Activated CD4-positive, alpha-beta T cell treated with anti-CD3 and anti-CD28 coated beads, Interleukin-10, Interleukin-2, amounts not matched to agents 100 ng/mL and 50 ng/mL, durations not matched to agents 16 hours and 8 hours (primary cell): ENCODE measurements at places on chromosomes 3 and 15.
A peak's percentile ranks its signal among the peaks of the same experiment; 100 is the strongest.

DNA sequence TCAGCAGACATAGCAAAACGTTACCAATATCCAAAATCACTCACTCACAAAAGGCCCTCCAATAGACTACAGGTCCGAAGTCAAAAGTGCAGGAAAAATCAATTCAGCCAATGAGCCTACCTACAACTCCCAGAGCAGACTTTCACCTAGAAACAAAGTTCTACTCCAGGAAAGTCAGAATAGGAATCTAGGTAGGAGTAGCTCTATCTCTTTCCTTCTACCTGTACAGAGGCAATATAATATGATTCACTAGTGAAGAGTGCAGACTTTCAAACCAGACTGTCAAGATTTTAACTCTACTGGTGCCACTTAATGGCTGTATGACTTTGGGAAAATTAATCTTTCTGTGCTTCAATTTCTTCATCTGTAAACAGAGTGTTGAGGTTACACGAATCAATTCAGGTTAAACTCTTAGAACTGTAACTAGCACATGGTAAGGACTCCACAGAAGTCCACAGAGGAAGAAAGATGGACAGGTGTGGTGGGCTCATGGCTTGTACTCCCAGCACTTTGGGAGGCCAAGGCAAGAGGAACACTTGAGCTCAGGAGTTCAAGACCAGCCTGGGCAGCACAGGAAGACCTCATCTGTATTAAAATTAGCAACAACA lies 9.4 kb downstream of the DCUN1D1 start:
- DNase-seq, result no peak

DNA sequence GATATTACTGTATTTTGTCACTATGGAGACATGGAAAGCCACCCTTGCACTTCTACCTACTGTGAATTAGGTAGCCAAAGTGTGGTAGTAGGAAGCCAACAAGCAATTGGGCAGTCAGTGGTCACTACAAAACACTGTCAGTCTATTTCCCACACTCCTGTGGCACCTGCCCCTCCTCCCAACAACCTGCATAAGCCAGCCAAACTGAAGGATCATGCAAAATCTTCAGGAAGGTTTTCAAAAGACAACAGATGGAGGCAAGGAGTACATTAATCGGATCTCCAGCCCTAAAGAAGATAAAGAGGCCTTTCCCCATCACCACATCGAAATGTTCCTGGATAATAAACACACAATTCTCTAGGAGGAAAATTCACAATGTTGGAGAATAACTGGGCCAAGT lies 11.9 kb downstream of the POMGNT2 start:
- DNase-seq, result no peak

DNA sequence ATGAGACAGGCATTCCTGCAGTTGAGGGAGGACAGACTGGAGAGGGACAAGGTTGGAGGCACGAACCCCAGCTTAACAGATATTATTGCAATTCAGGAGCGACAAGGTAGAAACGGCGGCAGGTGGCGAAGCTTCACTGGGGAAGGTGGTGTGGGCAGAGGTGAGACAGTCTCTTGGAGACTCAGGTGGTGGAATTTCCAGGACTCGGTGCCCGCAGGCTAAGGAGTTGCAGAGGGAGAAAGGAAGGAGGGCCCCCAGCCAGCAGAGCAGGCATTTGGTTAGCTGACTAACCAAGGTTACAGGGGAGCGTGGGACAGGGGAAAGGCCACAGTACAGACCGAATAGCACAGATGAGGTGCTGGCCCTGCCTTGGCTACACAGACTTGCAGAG lies 3.0 kb downstream of the FAM174B start:
- no peak for DNase-seq

DNA sequence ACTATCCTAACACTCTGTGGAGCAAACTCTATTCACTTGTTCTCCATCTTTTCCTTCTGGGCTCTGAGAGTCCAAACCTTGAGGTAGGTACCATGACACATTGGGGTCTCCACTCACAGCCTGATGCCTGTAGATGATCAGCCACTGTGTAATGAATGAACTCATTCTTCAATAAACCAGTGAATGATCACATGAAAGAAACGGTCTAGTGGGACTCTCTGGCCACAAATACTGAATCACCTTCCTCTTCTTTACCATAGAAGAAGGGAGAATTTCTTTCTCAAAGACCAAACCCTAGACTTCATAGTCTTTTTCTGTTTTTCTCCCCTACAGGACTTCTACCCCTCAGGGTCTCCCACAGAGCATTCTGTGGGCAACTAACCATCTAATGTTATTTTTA lies 20.5 kb upstream of the ABHD2 start:
- peak; percentile 46 for DNase-seq

GRCh38 chr3:174951498-174952005 lies 92.4 kb downstream of the NAALADL2 start:
- no peak for DNase-seq

GRCh38 chr3:5510300-5510699 lies 322.8 kb downstream of the EDEM1 start:
- no peak for DNase-seq

- DNase-seq, result no peak
Observed at GRCh38 chr3:177904621-177905020, 631.6 kb upstream of the KCNMB2 start.

GRCh38 chr3:58104712-58105111 lies 96.5 kb downstream of the FLNB start:
- DNase-seq, result no peak

- DNase-seq, result peak; percentile 61
Observed at GRCh38 chr3:38205472-38205805, 40.1 kb downstream of the OXSR1 start.

DNA sequence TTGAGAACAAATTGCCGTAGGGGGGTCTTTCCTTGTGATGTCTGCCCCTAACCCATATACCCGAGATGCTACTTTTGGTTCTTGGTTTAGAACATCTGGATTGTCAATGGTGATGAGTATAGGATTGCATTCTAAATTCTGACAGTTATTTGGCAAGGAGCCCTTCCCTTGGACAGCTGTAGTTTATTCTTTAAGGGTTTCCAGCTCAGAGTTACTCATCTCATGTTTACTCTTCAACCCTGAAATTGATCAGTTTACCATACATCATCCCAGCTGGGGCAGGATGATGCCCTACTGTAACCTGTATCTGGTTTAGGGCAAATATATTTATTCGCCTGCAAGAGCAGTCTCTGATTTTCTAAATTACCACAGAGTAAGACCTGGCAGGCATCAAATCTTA lies 85.7 kb upstream of the XCR1 start:
- no peak for DNase-seq

GRCh38 chr15:45347033-45347432 lies 31.3 kb downstream of the GATM start:
- DNase-seq, result no peak

GRCh38 chr3:98343647-98344507 lies 9.8 kb upstream of the OR5K4 start:
- DNase-seq, result peak; percentile 69

DNA sequence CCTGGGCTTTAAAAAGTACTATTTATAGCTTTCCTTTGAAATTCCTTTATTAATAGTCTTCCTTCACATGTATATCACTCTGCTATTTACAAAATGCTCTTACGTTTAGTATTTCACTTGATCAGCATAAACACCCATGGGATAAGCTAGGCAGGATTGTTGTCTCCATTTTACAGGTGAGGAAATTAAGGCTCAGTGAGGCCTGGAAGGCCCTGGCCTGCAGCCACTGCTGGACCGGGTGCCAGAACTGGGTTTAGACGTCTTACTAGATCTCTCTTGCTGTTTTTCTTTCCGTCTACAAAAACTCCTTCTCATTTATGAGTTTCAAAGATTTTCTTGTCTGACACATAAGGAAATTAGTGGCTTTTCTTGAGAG lies 236.4 kb downstream of the LPP start:
- DNase-seq, result no peak

GRCh38 chr15:35547775-35548364 lies 1.9 kb upstream of the DPH6 start:
- no peak for DNase-seq

GRCh38 chr3:102129760-102130608 lies 280.7 kb downstream of the NFKBIZ start:
- DNase-seq, result peak; percentile 30

DNA sequence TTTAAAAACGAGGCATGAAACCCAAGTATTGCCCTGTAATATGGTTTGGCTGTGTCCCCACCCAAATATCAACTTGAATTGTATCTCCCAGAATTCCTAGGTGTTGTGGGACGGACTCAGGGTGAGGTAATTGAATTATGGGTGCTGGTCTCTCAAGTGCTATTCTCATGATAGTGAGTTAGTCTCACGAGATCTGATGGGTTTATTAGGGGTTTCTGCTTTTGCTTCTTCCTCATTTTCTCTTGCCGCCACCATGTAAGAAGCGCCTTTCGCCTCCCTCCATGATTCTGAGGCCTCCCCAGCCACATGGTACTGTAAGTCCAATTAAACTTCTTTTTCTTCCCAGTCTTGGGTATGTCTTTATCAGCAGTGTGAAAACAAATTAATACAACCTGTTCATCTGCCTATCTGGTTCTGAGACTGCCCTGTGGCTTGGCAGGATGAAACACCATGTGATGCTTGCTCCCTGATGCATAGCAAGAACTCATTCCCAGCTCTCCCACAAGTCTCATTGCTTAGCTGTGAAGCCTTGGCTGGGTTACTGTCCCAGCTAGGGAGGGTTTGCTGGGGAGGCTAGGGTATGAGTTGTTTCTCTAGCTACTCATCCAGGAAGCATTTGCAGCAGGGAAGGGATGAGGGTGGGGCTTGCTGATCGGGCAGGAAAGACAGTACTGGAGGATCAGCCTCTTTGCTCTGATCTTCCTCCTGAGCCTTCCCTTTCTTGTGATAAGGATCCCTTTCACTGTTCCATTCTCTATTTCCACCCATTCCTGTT lies 3.7 kb upstream of the SQOR start:
- no peak for DNase-seq

DNA sequence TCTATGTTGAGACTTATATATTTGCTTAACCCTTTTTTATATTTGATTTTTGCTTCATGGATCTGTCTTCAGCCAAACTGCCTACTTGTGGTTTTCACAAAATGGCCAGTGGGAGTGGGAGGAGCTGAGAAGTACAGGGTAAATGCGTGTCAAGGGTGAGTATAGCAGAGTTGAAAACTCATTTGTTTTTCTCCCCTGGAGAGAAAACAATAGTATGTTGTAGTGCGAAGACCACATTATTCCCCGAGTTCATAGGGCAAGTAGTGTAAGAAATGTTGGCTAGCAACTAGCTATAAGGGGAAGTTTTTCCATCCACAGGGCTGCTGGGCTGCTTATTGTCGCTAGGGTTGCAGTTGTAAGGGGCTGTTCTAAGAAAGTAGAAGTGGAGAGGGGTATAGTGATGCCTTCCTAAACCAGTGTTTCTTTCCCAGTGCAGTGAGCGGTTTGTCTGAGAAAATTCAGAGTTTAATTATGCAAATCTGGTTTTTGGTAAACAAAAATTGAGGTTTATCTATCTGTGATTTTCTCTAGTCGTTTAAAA lies 153.8 kb upstream of the AZI2 start:
- DNase-seq, result no peak

DNA sequence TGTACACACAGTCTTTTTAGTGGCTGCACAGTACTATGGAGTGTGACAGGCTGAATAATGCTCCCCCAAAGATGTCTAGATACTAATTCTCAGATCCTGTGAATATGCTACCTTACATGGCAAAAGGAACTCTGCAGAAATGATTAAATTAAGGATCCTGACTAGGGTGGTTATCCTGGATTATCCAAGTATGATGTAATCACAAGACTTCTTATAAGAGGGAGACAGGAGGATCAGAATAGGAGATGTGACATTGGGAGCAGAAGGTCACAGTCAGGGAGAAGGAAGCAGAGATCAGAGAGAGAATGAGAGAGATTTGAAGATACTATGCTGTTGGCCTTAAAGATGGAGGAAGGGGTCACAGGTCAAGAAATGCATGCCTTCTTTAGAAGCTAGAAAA lies 34.5 kb downstream of the GABPB1 start:
- no peak for DNase-seq

DNA sequence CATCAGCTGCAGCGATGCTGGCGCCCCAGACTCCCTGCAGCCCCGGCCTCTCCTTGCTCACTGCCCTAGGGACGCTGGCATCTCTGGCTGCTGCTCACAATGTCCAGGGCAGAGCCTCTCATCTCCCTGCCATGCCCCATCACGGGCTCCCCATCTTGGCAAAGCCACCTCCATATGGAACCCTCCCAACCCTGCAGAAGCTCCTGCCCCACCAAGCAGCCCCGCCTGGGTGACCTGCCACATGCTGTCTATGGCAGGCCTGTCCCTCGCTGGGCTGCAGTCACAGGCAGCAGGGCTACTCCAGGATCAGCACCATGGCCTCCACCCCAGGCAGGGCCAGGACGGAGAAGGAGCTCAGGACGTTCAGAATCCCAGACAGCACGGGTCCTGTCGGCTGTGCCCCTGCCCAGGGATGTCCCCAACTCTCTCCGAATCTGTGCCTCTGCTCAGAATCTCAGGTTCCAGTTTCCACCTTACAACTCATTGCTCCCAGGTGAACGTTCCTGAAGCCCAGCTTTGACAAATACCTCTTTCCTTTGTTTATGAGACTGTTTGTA lies 58.4 kb downstream of the PLXNA1 start:
- no peak for DNase-seq

DNA sequence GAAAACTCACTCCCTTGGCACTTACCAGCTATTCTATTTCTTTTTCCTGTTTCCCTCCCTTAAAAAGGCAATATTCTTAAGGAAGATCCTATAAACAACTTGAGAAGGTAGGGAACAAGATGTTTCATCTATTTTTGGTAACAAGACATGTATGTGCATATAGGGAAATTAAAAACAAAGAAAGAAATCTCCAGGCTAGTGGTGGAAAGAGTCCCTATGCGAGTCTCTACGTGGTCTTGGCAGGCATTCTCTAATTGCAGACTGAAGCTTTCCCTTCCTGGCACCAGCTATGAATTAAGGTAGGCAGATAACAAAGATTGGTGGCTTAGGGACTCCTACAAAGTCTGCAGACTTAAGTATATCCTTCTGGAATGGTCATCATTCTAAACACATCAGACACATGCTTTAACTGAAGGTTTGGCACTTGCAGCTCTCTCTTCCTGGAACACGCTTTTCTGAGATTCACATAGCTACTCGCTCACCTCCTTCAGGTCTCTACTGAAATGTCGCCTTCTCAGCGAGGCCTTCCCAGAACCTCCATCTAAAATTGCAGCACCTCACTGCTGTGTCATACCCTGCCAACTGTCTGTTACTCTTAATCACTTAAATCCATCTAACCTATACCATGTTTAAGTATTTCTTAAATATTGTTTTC lies 336.0 kb downstream of the VGLL3 start:
- DNase-seq, result no peak

DNA sequence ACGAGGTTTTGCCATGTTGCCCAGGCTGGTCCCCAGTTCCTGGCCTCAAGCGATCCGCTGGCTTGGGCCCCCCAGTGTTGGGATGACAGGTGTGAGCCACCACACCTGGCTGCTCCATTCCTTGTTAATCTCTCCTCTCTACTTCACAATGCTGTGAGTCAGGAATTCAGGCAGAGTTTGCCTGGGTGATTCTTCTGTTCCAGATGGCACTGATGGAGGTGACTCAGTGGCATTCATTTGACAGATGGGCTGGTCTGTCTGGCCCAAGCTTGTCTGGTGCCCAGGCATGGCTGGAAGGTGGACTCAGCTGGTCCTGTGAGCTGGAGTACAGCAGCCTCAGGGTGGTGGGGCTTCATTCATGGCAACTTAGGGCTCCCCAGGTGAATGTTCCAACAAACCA lies 43.2 kb downstream of the SLC6A20 start:
- DNase-seq, result no peak

GRCh38 chr3:9915254-9916141 lies 1.4 kb upstream of the IL17RC start:
- DNase-seq, result peak; percentile 41
